ENCODE measurements at places on chromosomes 5 and 9. TPM values are rescaled to one million over a fixed set of nuclear protein-coding genes. Genes with fewer than 3 reads are reported as not detected.

DNA sequence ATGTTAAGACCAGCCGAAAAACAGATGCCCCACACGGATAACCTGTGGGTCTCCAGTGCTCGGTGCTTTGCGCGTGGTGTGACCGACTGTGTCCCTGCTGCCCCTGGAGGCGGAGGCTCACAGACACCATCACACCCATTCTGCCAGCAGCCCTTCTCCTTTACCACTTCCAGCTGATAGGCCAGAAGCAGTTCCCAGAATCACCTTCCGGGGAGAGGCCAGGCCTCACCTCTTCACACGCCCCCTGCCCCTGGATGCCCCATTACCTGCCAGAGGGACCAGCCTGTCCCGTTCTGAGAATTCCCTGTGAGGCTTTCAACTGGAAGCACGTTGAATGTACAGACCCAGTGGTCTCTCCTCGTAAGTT is 21.6 kb upstream of the LRRC14B start:
- no peak for DNase-seq
- no peaks in the 10 kb centered on the region for H3K27me3 ChIP-seq
- no peaks in the 10 kb centered on the region for H3K36me3 ChIP-seq
- H3K4me3 ChIP-seq = no peak overlapping the region
- no peak overlapping the region for H3K27ac ChIP-seq
- no peaks in the 10 kb centered on the region for H3K4me1 ChIP-seq

DNA sequence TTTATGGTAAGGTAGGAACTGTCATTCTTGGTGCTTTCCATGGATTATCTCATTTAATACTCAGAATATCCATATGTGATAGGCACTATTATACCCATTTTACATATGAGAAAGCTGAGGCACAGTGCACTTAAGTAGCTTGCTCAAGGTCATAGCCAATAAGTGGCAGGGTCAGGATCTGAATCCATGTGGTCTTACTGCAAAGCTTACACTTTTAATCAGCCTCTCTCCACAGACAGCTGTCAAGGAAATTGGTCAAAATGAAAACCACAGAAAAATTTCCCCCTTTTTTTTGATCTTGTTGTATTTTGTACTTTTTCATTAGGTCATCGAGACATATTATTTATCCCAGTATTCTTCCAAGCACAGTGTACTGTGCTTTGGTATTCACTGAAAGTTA is 78.5 kb downstream of the ERCC6L2 start:
- no peaks in the 10 kb centered on the region for H3K27me3 ChIP-seq
- no peaks in the 10 kb centered on the region for H3K36me3 ChIP-seq
- H3K27ac ChIP-seq = no peak overlapping the region

DNA sequence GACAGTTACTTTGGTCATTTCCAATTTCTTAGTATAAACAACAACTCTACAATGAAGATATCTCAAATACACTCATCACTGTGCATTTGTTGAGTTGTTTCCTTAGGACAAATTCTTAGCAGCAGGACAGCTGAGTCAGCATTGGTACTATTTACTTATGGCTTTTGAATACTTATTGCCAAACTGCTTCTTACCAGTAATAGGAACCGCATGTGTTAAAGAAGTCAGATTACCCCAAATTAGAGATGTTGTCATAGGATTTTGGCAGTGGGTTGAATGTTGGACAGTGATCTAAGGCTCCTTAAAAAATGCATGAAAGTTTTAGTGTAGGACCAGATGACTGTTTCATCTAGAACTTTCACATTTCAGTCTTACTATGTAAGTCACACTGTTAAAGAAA is 280.1 kb upstream of the DMRT1 start:
- H3K27ac ChIP-seq = no peak overlapping the region
- H3K4me3 ChIP-seq = no peak overlapping the region
- H3K36me3 ChIP-seq = no peaks in the 10 kb centered on the region
- DNase-seq = no peak
- H3K27me3 ChIP-seq = no peaks in the 10 kb centered on the region

GRCh38 chr5:86709157-86709881 is 91.6 kb downstream of the COX7C start:
- H3K4me3 ChIP-seq = no peak overlapping the region
- DNase-seq = no peak
- H3K27me3 ChIP-seq = no peaks in the 10 kb centered on the region
- H3K27ac ChIP-seq = no peak overlapping the region

DNA sequence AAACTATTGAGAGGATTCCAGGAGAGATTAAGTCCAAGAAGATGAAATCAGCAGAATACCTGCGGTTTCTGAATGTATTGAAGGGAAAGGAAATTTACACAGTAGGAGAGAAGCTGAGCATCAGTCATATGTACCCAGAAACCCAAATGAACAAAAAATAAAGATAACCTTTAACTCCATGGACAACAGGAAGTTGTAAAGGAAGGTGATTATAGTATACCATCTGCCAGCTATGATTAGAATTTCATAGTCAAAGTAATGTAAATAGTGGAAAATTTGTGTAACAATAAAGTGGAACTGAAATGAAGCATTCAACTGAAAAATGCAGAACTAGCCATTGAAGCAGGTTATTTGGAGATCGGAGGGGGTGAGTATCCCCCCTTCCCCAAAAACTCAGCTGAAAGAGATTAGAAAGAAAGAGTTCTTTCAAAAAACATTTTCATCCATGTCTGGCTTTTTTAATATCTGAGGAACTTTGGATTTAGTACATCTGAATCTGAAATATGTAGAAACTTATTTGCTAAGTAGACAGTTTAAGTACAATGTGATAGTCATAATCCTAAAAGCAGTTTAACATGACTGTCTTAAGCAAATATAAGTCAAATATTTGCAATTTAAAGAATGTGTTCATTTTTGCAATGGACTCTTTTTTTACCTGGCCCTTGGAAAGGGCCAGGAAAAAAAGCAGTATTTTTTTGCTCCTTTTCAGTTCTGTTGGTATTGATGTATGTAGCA is 58.4 kb downstream of the APC start:
- H3K36me3 ChIP-seq = peaks cover 24% of the 10 kb centered on the region
- no peaks in the 10 kb centered on the region for H3K27me3 ChIP-seq
- no peak overlapping the region for H3K4me3 ChIP-seq
- no peak overlapping the region for H3K27ac ChIP-seq
- DNase-seq = no peak

GRCh38 chr5:44294516-44294915 is 94.7 kb downstream of the FGF10 start:
- DNase-seq = no peak
- no peaks in the 10 kb centered on the region for H3K36me3 ChIP-seq
- no peak overlapping the region for H3K4me3 ChIP-seq
- no peaks in the 10 kb centered on the region for H3K4me1 ChIP-seq
- no peak overlapping the region for H3K27ac ChIP-seq

- no peaks in the 10 kb centered on the region for H3K36me3 ChIP-seq
- H3K27ac ChIP-seq = no peak overlapping the region
- H3K4me1 ChIP-seq = peaks cover 35% of the 10 kb centered on the region
- no peak overlapping the region for H3K4me3 ChIP-seq
- no peaks in the 10 kb centered on the region for H3K27me3 ChIP-seq
Observed at GRCh38 chr5:132007399-132008162, 3.9 kb downstream of the ACSL6 start.

DNA sequence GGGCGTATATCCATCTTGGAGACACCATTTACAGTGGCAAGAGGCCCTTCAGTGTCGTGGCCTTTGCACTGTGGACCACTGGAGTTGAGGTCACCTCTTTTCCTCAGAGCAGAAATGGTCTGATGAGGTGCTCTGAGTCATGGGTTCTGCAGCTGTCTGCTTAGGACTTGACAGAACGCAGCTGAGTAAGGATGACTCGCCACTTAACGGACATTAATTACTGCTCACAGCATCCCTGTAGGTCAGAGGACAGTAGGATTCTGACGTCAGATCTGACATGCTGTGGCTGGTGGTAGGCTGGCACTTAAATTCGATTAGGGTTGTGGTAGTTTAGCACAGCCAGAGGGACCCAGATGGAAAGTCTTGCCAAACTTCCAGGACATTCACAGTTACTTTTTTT is 479.4 kb downstream of the DMAC1 start:
- DNase-seq = no peak
- H3K27me3 ChIP-seq = no peaks in the 10 kb centered on the region
- no peaks in the 10 kb centered on the region for H3K36me3 ChIP-seq
- no peaks in the 10 kb centered on the region for H3K4me1 ChIP-seq
- no peak overlapping the region for H3K27ac ChIP-seq

- no peaks in the 10 kb centered on the region for H3K27me3 ChIP-seq
- no peak for DNase-seq
- H3K27ac ChIP-seq = no peak overlapping the region
- H3K36me3 ChIP-seq = no peaks in the 10 kb centered on the region
- H3K4me3 ChIP-seq = no peak overlapping the region
- no peaks in the 10 kb centered on the region for H3K4me1 ChIP-seq
Observed at GRCh38 chr9:78207319-78207718, 28.6 kb upstream of the CEP78 start.

DNA sequence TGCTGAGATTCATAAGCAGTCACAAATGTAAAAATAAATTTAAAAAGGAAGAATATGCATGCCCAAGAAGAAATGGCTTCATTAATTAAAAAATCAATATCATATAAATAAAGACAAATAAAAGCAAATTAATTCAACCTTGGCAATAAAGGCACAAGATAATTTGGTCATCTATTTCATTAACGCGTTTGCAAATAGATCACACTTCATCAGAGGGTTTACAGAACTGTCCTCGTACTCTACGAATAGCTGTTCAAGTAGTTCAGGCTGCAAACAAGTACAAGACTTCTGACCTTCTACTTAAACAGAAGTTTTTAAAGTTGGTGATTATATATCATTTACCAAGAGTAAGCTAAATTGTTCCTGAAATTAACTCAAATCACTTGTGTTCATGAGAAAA is 775.3 kb upstream of the DMAC1 start:
- H3K27ac ChIP-seq = no peak overlapping the region
- DNase-seq = no peak
- no peaks in the 10 kb centered on the region for H3K36me3 ChIP-seq

DNA sequence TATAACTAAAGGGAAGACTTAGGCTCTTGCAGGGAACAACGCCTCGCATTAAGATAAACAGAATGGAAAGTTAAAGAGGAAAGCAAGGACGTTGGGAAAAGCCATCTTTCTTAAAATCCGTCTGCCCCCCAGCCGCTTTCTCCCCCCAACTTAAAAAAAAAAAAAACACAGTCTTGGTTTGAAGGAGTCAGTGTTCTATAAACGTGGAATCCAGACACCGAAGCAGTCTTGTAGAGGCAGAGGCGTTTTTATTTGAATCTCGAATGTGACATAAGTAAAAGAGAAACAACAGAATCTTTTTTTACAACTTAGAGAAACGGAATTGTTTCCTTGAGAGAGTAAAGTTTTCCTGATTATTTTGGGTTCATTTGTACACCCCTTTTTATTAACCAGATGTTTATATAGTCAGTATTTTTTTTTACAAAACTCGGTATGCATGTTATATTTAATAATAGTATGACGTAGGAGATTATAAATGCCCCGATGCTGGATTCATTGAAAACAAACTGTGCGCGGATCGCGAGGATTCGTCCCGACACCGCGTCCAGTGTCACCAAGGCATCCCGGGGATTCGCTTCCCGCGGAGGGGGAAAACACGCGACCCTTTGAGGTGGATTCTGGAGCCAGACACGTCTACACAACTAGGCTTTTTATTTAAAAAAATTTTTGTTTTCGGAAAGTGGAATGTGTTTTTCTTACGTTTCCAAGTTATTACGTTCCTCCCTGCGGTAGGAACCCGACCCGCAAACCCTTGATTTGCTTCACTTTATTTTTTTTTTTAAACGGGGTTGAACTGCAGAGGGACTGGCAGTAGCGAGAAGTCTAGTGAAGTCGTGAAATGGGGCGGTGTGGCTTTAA is 6.7 kb downstream of the PTCH1 start:
- peak; percentile 37 for DNase-seq
- no peak overlapping the region for H3K27ac ChIP-seq
- no peaks in the 10 kb centered on the region for H3K36me3 ChIP-seq
- H3K4me1 ChIP-seq = peaks cover 12% of the 10 kb centered on the region

- peaks cover 14% of the 10 kb centered on the region for H3K27me3 ChIP-seq
- no peaks in the 10 kb centered on the region for H3K36me3 ChIP-seq
- no peak for DNase-seq
- H3K27ac ChIP-seq = no peak overlapping the region
- H3K4me1 ChIP-seq = no peaks in the 10 kb centered on the region
Observed at GRCh38 chr5:174397206-174397605, 327.2 kb upstream of the MSX2 start.

GRCh38 chr9:104374711-104375110 is 129.4 kb upstream of the OR13F1 start:
- no peak overlapping the region for H3K4me3 ChIP-seq
- no peaks in the 10 kb centered on the region for H3K27me3 ChIP-seq
- no peak overlapping the region for H3K27ac ChIP-seq
- no peaks in the 10 kb centered on the region for H3K36me3 ChIP-seq

GRCh38 chr9:86749161-86749893 is 198.0 kb downstream of the GAS1 start:
- H3K4me3 ChIP-seq = no peak overlapping the region
- no peaks in the 10 kb centered on the region for H3K27me3 ChIP-seq
- H3K27ac ChIP-seq = no peak overlapping the region
- no peaks in the 10 kb centered on the region for H3K36me3 ChIP-seq
- no peaks in the 10 kb centered on the region for H3K4me1 ChIP-seq

DNA sequence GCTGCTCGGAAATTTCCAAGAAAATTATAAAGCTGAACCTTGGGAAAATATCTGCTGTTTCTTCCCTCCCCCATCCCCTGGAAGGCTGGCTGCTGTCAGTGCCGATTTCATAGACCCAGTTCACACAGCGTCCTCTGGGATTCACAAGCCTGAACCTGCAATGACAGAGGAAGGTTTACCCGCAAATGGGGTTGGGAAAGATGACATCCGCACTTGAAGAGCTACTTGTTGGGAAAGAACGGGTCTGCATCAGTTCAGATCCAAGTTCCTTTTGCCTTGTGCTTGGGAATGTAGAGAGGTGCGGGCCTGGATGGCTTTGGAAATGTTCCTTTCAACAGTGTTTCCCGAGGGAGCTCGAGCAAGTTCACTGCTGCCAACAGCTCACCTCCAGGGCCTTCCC is 13.9 kb downstream of the PCDH12 start:
- no peak overlapping the region for H3K27ac ChIP-seq
- peaks cover 38% of the 10 kb centered on the region for H3K4me1 ChIP-seq
- H3K27me3 ChIP-seq = no peaks in the 10 kb centered on the region
- no peak overlapping the region for H3K4me3 ChIP-seq

DNA sequence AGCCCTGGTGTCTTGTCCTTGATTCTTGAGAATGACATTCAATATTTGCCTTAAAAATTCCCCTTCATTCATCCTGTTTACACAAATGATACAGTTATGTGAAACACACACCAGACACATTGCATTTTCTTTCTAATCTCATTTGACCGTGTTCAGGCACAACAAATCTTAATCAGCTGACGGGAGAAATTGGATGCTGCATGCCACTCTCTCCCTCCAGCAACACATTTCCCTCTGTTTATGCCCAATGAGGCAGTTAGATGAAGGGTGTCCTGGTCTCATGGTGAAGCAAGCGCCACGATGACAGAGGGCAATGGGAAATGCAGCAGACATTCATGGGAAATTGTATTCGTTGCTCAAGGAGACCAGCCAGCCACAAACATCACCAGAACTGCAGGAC is 3.2 kb upstream of the FGF1 start:
- H3K27me3 ChIP-seq = no peaks in the 10 kb centered on the region
- H3K4me3 ChIP-seq = no peak overlapping the region
- no peaks in the 10 kb centered on the region for H3K4me1 ChIP-seq
- DNase-seq = no peak
- no peaks in the 10 kb centered on the region for H3K36me3 ChIP-seq
- H3K27ac ChIP-seq = no peak overlapping the region

Gene HSD17B4
- polyA plus RNA-seq = 620 TPM

Gene SGCD
- polyA plus RNA-seq = 2.7 TPM

Gene GMCL2
- polyA plus RNA-seq = not detected

Gene PLPP1
- polyA plus RNA-seq = 60.3 TPM

Gene GAPT
- 1.1 TPM for polyA plus RNA-seq

Gene SPATA31A5
- not detected for polyA plus RNA-seq

Gene ZNF462
- polyA plus RNA-seq = 4.9 TPM

Gene JAKMIP2
- 24.9 TPM for polyA plus RNA-seq

Gene HARS1
- 94.6 TPM for polyA plus RNA-seq

Gene SAPCD2
- polyA plus RNA-seq = 0.17 TPM

Gene BARHL1
- polyA plus RNA-seq = not detected
